ENCODE measurements at places on chromosomes 13 and 19.

- no peak for DNase-seq
Measured at GRCh38 chr13:20069956-20070355, 90.9 kb downstream of the GJA3 start.

GRCh38 chr13:98721825-98722510 is 30.5 kb downstream of the SLC15A1 start:
- DNase-seq = no peak

DNA sequence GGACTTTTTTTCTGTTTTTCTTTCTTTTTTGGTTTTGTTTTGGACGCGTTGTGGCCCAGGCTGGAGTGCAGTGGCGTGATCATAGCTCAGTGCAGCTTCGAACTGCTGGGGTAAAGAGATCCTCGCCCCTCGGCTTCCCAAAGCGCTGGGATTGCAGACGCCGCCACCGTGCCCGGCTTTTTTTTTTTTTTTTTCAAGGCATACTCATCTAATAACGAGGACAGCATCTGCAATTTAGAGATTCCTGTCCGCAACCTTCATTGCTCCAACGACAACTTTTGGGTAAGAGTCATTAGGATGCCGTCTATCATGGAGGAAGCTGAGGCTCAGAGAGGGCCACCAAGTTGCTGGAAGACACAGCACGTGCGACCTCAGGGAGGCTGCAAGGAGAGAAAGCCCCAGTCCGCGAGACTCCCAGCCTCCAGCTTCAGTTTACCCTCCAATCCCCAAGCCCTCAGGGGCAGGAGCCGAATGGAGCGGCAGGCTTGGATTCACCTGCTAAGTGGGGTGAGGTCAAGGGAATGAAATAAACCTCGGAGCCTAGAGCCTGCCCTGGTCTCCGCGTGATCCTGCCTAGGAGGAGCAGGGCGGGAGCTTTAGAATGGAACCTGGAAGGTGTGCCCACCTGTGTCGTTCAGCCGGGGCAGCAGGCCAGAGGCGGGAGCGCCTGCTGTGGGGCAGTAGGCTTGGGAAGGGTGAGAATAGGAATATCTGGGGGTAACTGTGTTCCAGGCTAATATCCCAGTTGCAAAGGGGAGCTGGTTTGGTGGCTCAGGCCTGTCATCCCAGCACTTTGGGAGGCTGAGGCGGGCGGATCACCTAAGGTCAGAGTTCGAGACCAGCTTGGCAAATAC is 676 bp upstream of the POLRMT start:
- DNase-seq = no peak

DNA sequence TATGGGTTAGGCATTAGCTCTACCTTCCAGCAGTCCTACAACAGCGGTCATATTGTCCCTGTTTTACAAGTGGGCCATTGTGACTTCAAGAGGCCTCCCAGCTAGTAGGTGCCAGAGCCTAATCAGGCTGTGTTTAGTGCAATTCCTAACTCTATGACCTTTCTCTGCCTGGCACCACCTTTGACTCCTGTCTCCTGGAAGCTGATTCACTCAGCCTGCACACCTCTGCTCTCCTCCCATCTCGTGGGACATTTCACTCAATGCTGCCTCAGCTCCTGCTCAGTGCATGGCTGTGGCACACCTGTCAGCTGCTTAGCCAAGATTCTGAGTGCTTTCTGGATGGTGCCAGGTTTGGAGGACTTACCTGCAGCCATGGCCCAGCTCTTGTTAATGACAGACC is 9.5 kb upstream of the GJB6 start:
- DNase-seq = no peak

DNA sequence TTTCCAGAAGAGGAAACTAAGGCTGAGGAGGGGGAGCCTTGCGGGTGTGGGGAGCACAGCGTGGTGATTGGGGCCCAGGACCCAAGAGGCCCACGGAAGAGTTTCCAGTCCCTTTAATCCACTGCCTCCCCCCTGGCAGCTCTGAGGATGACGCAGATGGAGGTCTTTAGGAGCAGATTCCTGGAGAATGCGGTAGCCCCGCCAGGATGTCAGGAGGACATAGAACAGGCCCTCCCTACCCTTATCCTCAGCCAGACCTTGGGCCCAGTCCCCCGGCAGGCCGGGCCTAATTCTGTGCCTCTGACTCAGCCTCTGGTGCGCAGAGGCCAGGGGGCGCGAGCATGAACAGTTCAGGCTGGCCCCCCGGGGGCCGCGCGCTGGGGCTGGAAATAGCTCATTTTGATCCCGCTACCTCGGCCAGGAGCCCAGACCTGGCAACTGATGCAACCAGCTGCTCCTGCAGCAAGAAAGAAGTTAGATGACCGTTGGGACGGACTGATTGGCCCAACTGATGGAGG is 461 bp upstream of the HSPB6 start:
- no peak for DNase-seq

- DNase-seq = no peak
Measured at GRCh38 chr13:61600360-61601033, 184.8 kb upstream of the PCDH20 start.

DNA sequence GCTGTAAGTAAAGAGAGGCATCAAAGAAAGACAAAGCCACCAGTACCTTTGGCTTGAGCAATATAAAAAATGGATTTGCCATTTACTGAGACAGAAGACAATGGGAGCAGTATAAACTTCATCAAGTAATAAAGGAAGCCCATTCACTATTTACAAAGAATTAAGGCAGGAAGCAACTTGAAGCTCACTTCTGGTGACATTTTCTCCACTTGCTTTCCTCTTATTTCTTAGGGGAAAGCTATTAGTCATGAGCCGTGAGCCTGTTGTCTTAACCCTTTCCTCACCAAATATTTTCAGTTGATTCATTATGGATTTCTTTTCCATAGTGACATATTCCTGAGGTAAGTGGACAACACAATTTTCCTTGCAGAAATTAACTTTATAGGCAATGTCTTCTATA is 156.8 kb downstream of the DNAJC3 start:
- DNase-seq = no peak

DNA sequence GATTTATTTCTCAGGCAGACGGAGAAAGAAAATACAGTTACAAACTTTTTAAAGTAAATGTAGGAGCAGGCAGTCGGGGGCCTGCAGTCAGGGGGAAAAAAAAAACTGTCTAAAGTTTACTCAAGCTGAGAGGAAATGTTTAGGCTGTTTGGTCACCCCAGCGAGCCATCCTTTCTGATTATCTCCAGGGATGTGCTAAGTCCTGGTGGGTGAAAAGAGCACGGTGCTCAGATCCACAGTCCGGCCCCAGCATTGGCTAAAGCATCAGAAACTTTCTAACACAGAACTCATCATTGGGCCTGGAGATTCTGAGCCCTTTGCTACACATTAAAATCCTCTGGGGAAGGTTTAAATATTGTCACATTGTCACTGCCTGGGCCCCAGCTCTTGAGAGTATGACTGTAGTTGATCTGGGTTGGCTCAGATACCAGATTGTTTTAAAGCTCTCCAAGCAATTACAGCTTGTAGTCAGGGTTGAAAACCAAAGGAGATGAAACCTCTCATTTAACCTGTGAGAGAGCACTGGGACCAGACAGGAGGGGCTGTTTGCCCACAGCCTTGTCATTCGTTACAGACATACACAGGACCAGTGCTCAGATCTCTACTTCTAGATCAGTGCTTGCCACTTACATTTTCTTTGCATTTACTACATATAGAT is 131.1 kb upstream of the HTR2A start:
- DNase-seq = no peak

DNA sequence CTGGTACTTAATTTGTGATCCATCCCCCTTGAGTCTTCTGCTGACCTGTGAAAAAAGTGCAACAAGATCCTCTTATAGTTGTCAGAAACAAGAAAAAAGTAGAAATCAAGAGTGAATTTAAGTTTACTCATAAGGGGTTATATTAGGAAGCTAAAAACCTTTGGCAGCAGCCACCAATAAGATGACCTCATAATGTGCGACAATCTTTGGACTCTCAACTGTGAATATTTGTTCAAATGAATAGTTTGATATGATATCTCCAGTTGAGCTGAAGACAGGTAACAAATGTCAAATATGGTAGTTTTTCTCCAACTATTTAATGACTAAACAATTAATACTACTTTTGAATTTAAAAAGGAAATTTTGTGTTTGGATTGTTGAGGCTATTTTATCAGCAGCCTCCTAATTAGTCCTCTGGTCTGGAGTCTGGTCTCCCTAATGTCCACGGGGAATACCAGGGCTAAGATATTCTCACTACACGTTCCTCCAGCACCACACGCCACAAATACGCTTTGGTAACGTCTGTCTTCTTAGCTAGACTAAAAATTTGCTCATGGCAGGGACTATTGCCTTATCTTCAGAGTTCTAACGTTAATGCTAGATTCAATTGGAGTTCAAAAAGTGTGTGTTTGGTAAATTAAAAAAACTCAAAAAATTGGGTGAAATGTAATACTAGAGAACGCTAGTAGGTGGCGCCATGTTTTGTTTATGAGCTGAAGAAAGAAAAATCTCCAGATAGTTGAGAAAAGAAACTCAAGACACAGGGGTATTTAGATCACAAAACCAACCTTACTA is 51.0 kb upstream of the PDX1 start:
- DNase-seq = no peak

DNA sequence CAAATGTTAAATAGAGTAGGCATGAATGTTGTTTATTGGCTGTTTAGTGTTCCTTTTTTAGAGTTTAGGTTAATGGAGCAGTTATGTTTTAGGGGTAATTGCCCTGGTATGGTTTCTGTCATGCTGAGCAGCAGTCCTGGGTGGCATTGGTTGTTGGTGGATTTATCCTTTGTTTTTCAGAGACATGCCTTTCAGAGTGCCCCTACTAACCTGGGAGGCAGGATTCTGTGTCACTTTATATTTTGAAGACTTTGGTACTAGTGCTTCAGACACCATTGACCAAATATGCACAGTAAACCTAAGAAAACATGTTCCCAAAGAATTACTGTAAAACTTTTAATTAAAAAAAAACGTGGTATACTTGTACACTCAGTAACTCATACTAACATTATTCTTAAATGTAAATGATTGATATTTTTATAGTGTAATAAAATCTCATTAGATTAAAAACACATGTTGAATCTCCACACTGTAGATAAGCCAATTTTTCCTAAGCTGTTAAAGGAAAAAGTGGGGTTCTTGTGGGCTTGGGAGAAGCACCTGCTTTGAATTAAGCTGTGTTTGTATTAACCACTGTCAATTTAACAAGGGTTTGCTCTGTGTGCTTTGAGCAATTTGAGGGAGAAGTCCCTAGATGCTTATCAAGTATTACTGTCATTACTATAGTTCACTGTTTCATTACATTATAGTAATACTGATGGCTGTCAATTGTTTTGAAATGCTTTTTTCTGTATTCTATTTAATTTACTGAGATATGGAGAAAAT is 133.2 kb downstream of the LMO7 start:
- DNase-seq = no peak

GRCh38 chr19:35727053-35727955 is 9.5 kb downstream of the KMT2B start:
- no peak for DNase-seq

GRCh38 chr13:105518086-105518485 is 1017.4 kb downstream of the EFNB2 start:
- DNase-seq = no peak

- DNase-seq = no peak
Measured at GRCh38 chr13:26486550-26486949, 70.9 kb upstream of the WASF3 start.

- no peak for DNase-seq
Measured at GRCh38 chr13:44417446-44417845, 43.8 kb downstream of the SERP2 start.

GRCh38 chr13:92224052-92224821 is 825.8 kb downstream of the GPC5 start:
- no peak for DNase-seq

- no peak for DNase-seq
Measured at GRCh38 chr19:5268801-5269200, 71.8 kb downstream of the PTPRS start.

DNA sequence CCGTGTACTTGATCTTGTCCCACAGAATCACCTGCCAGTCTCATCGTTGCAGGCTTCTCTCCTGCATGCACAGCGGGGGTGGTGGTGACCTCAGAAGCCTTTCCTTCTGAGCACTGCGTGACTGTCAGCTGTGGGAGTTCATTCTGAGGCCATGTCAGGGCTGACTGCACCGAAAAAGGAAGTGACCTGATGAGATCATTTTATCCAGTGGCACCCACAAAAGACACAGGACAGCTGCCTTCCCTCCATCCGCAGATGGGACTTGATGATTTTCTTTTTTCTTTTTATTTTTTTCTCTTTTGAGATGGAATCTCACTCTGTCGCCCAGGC is 89.7 kb downstream of the RAB20 start:
- no peak for DNase-seq

- DNase-seq = no peak
Measured at GRCh38 chr13:41418027-41418426, 39.3 kb upstream of the RGCC start.

DNA sequence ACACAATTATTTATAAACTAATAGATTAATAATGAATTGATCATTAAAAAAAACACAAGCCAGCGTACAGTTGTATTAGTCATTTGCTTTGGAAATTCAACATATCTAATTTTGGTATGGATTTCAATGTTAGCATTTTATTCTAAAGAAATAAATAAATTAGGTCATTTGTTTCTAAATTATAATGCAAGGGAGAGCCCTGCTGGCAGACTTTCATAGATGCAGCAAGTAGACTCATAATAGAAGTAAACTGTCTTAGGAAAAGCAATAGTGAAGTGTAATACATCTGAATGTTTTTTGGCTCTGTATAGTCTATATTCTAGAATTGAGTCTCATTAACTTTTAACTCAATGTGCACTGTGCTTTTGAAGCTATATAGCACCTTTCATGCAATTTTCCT is 982.4 kb upstream of the MIR17HG start:
- DNase-seq = no peak

DNA sequence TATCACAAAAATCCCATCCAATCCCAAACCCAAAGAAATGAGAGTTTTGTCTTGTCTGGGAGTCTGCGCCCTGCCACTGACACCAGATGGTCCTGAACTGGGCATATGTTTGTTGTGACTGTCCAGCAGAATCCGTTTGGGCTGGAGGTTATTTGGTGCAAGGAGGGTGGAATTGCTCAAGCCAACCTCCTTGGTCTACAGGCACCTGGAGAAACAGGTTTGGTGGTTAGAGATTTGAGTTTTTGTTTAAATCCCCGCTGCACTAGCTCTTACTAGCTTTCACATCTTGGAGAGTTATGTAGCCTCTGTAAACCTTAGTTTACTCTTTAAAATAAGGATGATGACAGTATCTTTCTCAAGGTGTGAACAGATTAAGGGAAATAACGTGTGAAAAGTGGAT is 101.7 kb downstream of the SLC7A1 start:
- no peak for DNase-seq

- no peak for DNase-seq
Measured at GRCh38 chr13:112910016-112910415, 59.0 kb upstream of the MCF2L start.

GRCh38 chr13:50682002-50682401 is 161.5 kb downstream of the DLEU7 start:
- no peak for DNase-seq

DNA sequence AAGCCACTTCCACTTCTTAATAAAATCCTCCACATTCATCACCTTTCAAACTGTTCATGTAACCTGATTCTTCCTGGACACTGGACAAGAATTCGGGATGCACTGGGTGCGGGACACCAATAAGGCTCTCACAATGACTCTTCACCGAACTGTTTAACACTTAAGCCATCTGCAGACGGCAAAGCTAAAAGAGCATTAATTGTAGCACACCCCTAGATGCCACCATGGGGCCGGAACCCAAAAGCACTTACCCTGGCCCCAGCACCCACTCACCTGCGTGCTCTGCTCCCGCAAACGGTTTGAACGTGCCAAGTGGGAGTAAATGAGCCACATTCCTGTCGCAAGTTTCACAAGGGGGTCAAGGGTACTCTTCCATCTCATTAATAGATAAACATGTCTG is 254.3 kb upstream of the PRR20A start:
- no peak for DNase-seq
